ENCODE measurements at places on chromosomes 12 and 14. TPM values are rescaled to one million over a fixed set of nuclear protein-coding genes. Genes with fewer than 3 reads are reported as not detected.

Gene GALNT16
- total RNA-seq: 16.1 TPM

Gene ZFC3H1
- total RNA-seq: 71.7 TPM

Gene FERMT2
- 310 TPM for total RNA-seq

Gene CLEC4D
- total RNA-seq: 1.4 TPM

DNA sequence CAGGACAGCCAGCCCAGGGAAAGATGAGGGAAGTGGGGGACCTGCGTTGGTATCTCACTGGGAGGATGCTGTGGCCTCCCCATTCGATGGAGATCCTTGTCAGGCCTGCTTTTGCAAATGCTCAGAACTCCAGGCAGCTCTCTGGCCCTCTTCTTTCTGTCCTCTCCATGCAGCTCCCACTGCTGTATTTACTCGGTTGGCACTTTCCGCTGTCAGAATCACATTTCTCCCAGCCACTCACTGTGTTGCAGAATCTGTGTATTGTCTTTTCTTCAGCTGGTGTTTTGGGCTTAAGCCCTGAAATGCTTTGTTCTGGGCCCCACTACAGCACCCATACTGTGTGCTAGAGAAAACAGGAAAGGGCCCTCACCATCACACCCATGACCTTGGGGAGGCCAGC, 401.1 kb downstream of the RGS6 start:
- no peaks in the 10 kb centered on the region for H3K4me1 ChIP-seq
- no peaks in the 10 kb centered on the region for H3K27me3 ChIP-seq
- H3K36me3 ChIP-seq: no peaks in the 10 kb centered on the region

GRCh38 chr12:26369588-26369987, 174.2 kb downstream of the SSPN start:
- no peaks in the 10 kb centered on the region for H3K27me3 ChIP-seq
- peak; percentile 51 for DNase-seq
- no peaks in the 10 kb centered on the region for H3K4me1 ChIP-seq
- no peaks in the 10 kb centered on the region for H3K36me3 ChIP-seq
- H3K4me3 ChIP-seq: no peak overlapping the region

- no peak overlapping the region for H3K4me3 ChIP-seq
- no peaks in the 10 kb centered on the region for H3K36me3 ChIP-seq
- H3K4me1 ChIP-seq: no peaks in the 10 kb centered on the region
- no peaks in the 10 kb centered on the region for H3K27me3 ChIP-seq
- H3K27ac ChIP-seq: no peak overlapping the region
These were observed 8.3 kb upstream of the LRRC10 start for GRCh38 chr12:69619050-69619449.
